ENCODE measurements at places on chromosomes 4 and X.

- no peak for DNase-seq
Measured at GRCh38 chrX:139815771-139816170, 107.8 kb upstream of the MCF2 start.

GRCh38 chr4:78156520-78156919 is 99.4 kb downstream of the FRAS1 start:
- DNase-seq: no peak

- no peak for DNase-seq
Measured at GRCh38 chr4:140995058-140995457, 138.2 kb downstream of the RNF150 start.

- no peak for DNase-seq
Measured at GRCh38 chrX:153063315-153063714, 7.0 kb downstream of the PNMA3 start.

DNA sequence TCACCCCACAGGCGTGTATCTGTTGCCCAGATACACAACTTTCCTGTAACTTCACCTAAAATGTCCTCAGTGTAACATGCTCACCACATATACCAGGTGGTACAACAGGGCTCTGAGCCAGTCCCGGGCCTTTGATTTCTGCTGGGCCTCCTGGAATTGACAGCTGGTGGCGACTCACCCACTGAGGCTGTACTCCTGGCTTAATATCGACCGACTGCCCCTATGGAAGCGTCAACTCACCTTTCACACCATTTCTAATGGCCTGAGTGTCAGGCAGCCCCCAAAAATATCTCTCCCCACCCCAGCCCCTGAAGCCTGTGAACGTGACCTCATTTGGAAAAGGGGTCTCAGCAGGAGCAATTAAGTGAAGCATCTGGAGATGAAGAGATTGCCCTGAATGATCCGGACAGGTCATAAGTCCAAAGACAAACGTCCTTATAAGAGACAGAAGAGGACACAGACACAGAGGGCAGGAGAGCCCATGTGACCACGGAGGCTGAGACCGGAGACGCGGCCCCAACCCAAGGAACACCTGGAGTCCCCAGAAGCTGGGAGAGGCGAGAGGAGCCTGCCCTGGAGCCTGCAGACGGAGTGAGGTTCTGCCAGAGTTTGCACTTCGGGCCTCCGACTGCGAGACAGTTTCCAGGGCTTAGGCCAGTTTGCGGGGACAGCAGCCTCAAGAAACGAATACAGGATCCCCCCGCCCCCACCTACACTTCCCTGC is 12.6 kb upstream of the MXD4 start:
- DNase-seq: no peak

DNA sequence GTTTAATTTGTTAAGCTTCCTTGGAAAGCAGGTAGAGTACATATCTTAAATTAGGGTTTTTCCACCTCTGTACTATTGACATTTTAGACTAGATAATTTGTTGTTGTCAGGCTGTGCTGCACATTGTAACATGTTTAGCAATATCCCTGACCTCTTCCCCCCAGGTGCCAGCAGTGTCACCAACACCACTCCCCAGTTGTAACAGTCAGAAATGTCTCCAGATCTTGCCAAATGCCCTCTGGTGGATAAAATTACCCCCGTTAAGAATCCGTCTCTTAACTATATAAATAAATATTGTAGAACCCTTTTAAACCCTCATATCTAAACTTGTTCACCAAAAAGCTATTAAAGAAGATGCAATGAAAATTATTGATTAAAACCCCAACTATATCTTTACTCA is 161.5 kb downstream of the ARHGAP6 start:
- DNase-seq: no peak

Measured in vagina (tissue), 2 donors.